ENCODE measurements at places on chromosomes 5 and 9.

GRCh38 chr5:160743027-160743426 lies 109.0 kb downstream of the ATP10B start:
- no peak for DNase-seq

DNA sequence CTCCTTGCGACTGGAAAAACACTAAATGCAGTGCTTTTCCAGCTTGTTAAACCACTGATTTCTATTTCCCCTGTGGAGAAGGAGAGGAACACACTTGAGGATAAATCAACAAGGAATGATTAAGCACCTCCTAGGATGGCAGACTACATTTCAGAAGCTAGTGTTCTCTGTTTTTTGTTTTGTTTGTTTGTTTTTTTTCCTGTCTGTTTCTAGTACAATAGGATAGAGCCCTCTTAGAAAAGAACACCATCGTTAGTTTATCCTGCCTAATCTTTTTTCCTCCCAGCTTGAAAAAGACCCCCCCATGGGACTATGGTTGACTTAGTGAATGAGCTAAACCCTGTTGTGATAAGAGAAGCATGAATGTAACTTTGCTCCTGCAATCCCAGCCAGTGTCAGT lies 3.9 kb upstream of the TAL2 start:
- no peak for DNase-seq

DNA sequence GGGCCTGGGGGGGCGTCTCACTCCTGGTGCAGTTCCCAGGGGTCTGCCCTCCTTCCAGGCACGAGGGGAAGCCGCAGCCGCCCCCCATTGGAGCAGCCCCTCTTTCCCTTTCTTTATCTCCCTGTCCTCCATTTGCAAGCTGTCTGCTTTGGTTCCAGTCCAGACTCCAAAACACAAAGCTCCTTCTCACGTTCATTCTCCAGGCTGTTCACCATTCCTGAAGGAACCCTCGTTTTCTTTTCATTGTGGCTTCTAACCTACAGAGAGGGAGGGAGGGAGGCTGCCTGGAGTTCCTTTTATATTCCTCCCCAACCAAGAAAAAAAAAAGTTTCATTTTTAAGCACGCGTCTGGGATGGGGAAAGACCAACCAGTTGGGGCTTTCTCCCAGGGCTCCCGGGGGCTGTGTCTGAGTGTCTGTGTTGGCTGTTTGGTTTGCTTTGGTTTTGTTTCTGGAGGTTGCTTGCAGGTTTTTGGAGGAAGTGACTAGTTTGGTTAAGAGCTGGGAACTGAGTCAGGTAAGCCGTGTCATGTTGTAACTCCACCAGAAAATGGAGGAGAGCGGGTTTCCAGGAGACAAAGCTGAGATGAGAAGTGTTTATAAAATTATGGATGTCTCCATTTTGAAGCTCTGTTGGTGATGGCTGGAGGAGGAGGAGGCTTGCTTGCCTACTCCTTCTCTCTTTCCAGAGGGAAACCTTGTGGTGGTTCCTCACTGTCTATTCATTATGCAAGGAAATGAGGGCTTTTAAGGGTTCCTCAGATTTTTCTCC lies 1.6 kb downstream of the ZNF462 start:
- peak; percentile 36 for DNase-seq

GRCh38 chr5:65749956-65750355 lies 28.0 kb downstream of the NLN start:
- DNase-seq = no peak

GRCh38 chr9:86486891-86487837 lies 133.0 kb upstream of the TUT7 start:
- DNase-seq = peak; percentile 44

- peak; percentile 33 for DNase-seq
Measured at GRCh38 chr5:178502401-178503100, 87.6 kb downstream of the COL23A1 start.

GRCh38 chr5:91189480-91190313 lies 193.4 kb downstream of the ARRDC3 start:
- DNase-seq = peak; percentile 10

GRCh38 chr5:180104168-180104530 lies 32.6 kb upstream of the RNF130 start:
- no peak for DNase-seq

DNA sequence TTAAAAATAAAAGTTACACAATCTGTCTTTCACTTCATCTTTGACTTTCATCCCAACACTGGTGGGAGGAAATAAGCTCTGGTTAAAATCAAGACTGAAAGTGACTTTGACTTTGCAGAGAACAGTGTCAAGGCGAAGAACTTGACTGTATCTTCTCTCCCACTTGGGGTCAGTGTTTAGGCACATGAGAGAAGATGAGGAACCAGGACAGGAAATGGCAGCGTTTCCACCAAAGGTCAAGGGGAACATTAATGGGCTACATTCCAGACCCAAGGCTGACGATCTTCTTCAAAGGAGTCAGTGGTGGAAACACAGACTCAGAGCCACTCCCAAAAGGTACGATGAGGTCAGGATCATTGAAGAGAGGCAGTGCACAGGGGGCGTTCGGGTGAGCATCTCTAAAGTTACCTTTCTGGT lies 409.5 kb downstream of the ARHGEF28 start:
- peak; percentile 64 for DNase-seq

GRCh38 chr5:68261169-68261568 lies 45.6 kb downstream of the PIK3R1 start:
- no peak for DNase-seq
